ENCODE measurements at places on chromosomes 5 and 9.
A peak's percentile ranks its signal among the peaks of the same experiment; 100 is the strongest.

GRCh38 chr9:76644647-76645250, 119.5 kb upstream of the PCA3 start:
- no peak for DNase-seq

DNA sequence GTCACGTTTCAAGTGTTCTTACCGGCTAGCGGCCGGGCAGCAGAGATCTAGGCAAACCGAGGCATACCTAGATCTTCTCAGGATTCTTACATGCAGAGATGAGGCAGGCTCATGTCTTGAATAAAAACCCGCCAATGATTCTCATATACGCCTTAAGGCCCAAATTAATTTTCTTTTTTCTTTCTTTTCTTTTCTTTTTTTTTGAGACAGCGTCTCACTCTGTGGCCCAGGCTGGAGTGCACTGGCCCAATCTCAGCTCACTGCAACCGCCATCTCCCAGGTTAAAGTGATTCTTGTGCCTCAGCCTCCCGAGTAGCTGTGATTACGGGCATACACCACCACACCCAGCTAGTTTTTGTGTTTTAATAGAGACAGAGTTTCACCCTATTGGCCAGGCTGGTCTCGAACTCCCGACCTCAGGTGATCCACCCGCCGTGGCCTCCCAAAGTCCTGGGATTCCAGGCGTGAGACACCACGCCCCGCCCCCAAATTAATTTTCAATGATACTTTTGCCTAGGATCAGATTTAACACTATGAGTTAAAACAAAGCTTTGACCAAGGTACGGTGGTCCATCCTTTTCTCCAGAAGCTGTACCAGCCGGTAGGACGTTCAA, 1.5 kb downstream of the C9orf40 start:
- no peak for DNase-seq

GRCh38 chr9:99040251-99040900, 64.5 kb upstream of the TGFBR1 start:
- DNase-seq, result no peak

DNA sequence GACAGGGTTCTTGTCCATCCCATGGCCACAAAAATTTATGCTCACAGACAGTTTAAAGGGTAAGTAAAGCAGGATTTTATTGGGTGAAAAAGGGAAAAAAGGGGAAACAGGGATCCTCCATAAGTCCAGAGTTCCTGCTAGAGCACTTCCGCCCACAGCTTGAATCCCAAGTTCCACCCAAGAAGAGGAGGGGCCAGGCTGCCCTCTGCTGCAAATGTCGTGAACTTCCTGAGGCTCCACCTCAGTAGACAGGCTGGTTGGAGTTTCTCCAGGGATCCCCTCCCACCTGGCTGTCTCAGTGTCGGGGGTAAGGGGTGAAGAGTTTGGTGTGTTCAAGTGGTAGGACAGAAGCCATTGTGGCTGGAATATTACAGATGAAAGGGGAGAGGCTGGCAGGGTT, 275.0 kb upstream of the SGCD start:
- no peak for DNase-seq

GRCh38 chr5:172194985-172195774, 1.2 kb downstream of the EFCAB9 start:
- no peak for DNase-seq

GRCh38 chr9:69476016-69476415, 151.0 kb downstream of the ENTREP1 start:
- no peak for DNase-seq

DNA sequence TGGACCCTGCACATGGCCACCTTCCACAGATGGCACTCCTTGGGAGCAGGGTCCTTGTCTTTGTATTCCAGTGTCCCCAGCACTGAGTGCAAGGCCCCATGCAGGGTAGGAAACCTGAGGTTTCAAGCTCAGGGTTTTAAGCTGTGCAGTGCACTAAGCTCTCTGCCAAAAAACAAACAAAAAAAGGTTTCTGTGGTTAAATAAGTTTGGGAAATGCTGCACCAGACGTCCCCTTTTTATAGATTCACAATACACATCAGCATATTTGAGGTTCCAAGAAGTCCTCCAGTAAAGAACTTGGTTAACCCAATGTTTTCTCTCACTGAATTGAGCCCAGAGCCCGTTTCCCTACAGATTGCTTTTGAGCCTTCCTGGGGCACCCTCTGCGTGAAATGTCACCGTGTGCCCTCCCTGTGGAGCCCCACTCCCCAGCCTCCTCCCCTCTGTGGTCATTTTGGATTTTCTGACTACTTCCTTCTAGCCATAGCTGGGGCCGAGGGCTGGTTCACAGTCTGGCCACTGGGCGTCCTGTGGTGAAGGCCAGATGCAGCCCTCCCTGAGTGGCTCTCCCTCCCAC, 17.1 kb downstream of the DELE1 start:
- peak; percentile 43 for DNase-seq

DNA sequence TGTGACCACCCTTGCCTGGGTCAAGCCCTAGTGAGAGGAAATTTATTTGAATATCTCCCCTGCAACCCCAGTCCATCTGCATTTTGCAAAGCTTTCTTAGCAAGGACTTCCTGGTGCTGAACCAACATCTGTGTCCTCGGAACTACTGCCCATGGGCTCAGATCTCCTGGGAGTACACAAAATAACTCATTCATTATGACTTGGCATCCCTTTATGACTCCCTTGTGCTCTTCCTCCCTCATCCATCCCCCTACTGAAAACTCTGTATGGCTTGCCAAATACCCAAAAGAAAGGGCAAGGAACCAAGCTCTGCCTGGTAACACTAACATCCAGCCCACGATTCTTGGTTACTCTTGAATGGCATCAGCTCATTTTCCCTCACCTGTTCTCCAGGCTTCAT, 368.5 kb downstream of the NTRK2 start:
- DNase-seq, result no peak

DNA sequence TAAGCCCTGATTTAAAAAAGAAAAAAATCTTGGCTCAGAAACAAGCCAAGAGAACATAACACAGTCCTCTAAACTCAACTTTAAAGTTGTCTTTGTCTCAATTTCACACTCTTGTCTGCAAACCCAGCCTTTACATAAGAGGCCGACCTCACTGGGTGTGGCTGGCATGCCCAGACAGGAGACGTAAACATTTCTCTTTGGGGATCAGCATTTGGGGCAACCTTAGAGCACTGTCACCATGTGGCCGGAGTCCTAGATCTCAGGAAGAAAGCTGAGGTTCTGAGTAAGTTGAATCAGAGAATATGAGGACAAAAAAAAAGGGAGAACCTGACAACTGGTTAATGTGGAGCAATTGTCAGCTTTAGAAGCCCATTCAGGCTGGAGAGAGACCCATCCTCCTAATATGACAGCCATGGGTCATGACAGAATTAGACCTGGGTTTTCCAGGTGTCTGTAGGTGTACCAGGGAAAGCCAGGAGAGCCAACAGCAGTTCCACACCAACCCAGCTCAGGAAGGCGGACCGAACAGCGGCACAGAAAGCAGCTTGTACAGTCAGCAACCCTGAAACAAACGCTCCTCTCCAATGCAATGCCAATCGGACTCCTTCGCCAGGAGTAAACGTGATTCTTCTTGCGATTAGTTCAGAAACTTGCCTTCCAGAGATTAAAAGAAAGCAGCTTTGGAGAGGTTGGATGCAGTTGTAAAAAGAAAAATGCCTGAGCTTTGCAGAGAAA, 97.9 kb upstream of the MAP3K1 start:
- DNase-seq, result peak; percentile 18

DNA sequence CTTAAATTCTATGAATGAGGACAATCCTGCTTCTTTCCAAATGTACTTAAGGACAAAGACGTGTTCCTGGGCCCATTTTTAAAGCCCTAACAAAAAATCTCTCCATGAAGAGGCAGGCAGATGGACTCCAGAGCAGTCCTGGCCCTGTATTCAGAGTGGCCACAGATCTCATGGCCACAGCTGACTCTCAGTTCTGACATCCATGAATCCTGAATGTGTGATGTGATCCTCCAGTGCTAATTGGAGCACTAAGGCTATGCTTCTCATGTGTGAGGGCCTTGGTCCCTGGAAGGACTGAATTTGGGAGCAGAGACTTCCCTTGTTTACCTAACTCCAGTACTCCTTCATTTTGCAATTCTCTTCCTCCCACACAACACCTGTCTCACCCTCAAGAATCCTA, 373.0 kb downstream of the AGTPBP1 start:
- DNase-seq, result no peak

- no peak for DNase-seq
Observed at GRCh38 chr9:117825609-117826347, 121.6 kb downstream of the TLR4 start.

- no peak for DNase-seq
Observed at GRCh38 chr9:80875947-80876346, 813.4 kb downstream of the TLE1 start.

DNA sequence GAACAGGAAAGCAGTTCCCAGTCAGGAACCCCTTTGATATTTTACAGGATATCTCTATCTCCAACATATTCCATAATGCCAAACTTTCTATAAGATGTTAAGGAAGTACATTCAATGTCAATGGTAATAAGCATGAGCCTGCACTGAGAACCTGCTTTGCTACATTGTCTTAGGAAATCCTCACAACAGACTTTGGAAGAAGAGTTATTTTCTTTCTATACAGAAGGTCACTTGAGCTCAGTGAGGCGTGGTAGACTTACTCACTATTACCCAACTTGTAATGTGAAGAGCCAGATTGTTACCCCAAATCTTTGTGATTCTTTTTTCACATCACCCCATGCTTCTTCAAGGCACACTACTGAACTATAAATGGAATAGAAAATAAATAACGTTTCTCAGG, 435.9 kb downstream of the DNAH5 start:
- DNase-seq, result no peak

GRCh38 chr9:127567035-127567729, 44.9 kb upstream of the STXBP1 start:
- DNase-seq, result peak; percentile 75

DNA sequence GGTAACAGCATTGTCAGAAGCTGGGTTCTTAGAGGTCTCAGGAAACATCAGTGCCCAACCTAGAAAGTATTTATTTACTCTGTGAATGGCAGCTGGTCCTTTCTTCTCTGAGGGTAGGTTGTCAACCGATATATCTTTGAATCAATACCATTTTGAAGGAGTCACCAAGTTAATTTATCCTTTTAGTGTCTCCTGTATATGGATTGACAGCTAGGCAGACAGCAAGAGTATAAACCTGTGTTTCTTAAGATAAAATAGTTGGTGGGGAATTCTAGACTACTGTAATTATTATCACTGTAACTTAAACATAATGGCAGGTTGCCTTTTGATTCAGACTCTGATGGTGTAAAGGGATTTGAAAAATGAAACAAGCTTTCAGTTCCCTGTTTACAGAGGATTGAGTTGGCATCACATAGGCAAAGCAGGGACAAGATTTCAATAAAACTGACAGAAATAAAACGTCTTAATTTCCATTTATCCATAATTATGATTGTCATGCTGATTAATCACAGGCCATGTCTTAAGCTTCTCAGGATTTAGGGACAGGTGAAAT, 190.8 kb upstream of the HAPLN1 start:
- no peak for DNase-seq

- no peak for DNase-seq
Observed at GRCh38 chr5:87136096-87136495, 131.6 kb upstream of the RASA1 start.

DNA sequence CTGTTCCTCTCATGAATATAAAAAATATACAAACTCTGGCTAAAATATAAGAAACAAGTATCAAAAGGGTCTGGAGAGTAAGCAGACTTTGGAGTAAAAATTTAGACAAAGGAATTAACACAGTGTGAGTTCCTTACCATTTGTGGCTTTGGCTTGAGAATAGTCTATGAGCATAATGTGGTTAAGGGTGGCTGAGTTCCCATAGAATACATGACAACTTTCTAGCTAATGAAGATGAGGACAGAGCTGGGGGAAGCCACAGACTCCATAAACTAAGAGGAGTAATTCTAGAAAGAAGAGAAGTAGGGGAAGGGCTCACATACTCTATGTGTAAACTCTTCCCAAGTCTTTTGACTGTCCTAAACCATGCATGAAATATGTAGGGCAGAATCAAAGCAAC, 79.4 kb downstream of the CAAP1 start:
- no peak for DNase-seq

GRCh38 chr5:177983763-177984583, 12.1 kb downstream of the PROP1 start:
- no peak for DNase-seq

GRCh38 chr5:68562308-68562707, 346.8 kb downstream of the PIK3R1 start:
- DNase-seq, result peak; percentile 17

DNA sequence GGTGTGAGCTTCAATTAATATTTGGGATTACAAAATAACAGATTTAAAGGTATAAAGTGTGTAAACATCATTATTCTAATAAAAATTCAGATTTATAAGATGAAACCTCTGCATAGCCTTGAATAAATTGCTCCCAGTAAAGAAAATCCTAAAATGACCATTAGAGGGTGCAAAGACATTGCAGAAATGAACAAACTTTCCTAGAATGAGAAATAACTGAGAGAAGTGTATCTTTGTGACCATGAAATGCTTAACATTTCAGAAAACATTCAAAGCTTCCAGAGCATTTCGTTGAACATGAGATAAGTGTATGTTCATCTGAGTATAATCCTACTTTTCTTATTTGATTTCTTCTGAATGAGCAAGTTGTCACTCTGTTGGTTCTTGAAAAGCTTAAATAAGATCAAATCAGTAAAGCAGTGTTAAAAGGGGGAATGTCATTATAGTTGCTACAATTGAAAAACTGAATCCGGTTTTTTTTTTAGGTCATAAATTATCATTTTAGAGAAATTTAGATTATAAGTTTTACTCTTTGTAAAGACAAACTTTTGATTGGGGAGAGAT, 24.7 kb upstream of the NUDT12 start:
- no peak for DNase-seq

GRCh38 chr9:78918976-78919375, 622.1 kb downstream of the PSAT1 start:
- DNase-seq, result no peak

GRCh38 chr9:76459694-76460635, 983 bp downstream of the GCNT1 start:
- DNase-seq, result peak; percentile 20

- DNase-seq, result no peak
Observed at GRCh38 chr9:13445103-13445500, 165.6 kb upstream of the MPDZ start.

- peak; percentile 90 for DNase-seq
Observed at GRCh38 chr5:177500685-177501522, 3.5 kb upstream of the PDLIM7 start.

DNA sequence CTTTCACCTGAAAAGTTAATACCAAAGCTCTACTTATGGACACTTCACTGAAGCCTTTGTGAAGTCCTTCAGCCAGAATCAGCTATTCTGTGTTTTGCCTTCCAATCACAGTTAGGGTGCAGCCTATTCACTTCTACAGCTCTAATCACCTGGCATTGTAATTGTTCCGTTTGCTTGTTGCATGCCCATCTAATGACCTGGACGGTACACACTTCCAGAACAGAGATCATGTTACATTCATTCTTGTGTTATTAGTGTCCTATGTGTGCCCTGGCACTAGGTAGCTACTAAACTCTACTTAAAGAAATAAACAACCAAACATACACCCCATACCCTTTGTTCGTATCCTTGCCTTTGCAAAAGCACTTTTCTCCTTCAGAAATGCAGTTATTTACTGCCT, 1162.9 kb upstream of the WWC1 start:
- DNase-seq, result no peak

DNA sequence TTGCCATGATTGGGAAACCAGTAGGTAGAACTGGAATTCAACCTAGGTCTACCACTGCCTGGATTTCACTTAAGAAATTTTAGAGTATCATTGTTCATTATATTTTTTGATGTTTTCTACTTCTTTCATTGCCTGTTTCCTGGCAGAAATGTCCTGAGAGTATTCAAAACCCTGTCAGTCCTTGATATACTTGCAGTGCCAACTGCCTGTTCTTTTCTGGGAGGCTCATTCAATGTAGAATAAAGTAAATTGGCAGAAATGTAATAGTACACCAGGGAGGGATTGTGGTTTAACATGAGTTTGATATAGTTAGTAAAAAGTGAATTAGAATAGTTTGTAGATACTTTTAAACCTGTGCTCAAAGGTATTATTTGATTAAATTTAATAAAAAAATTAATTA, 286.3 kb downstream of the FBXL7 start:
- no peak for DNase-seq

Data from adrenal gland (tissue), 19 donors.